ENCODE measurements at places on chromosomes 7 and 10.
A peak's percentile ranks its signal among the peaks of the same experiment; 100 is the strongest.

DNA sequence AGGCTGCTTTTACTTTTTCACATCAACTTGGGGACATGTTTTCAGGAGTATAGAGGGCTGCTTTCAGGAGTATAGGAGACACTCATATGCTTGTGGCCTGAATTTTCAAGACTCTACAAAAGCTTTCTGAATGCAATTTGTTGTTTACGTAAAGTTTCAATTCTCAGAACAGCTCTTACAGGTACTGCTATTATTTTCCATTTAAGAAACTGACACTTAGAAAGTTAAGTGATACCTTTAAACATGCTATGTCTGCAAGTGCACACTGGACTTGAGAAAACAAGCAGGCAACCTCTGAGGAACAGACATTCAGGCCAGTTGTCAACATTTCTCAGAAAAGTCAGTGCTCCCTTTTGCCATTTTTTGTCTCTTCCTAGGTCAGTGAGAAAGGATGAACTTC, 70.0 kb upstream of the PHYHIPL start:
- no peak for DNase-seq

- no peak for DNase-seq
These were observed 285.9 kb upstream of the FZD8 start for GRCh38 chr10:35927990-35928488.

GRCh38 chr7:122199171-122199570, 55.1 kb upstream of the AASS start:
- DNase-seq = no peak

DNA sequence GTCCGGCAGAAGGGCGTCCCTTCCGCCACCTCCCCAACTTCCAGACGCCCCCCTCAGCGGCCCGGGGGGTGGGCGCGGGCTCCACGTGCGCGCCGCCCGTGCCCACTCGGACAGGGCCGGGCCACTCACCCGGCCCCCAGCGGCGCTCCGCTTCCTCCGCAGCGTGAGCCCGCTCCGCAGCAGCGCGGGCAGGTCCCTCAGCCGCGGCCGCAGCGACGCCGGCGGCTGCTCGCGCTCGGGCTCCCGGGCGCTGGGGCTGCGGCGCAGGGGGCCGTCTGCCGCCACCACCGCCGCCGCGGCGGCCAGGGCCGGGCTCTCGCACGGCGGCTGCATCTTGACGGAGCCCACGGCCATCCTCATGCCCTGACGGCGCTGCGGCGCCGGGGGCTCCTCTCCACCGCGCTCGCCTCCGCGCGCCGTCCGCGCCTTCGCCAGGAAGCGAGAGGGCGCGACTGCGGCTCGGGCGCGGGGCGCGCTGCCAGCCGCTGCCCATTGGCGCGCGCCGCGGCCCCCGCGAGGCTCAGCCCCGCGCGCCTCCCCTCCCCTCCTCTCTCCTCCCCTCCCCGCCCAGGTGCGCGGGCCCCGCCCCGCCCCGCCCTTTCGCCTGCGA, at the start of gene RAPGEF5:
TSS of gene RAPGEF5 (minus strand) at position 454 of the 610 bp plus-strand sequence. CDS start at position 360, 94 bp downstream.
- DNase-seq = peak; percentile 89

DNA sequence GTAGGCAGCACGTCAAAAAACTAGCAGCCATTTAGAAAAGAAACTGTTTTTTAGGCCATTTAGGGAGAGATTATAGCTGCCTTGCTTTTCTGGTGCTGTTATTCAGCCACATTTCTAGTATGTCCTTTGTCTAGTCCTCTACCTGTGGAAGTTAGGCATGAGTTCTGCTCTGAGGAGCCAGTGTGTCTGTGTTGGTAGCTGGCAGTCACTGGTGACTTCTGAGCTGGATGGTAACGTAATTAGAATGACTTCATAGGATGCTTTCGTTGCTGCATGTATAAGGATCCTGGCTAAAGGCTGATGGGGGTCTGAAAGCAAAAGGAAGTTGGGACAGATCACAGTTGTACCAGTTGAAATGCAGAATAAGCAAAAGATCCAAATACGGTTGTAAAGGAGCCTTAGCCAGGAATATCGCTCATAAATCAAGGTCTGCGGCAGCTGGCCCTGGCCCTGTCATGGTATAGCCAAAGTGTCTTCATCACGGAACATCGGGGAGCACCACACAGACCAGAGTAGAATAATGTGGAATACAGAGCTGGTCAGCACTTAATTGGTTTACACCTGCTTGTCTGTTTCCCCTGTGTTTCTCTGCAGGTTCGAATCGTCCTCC, 226.7 kb downstream of the EXOC4 start:
- DNase-seq = no peak

GRCh38 chr7:72437061-72437585, 25.0 kb upstream of the CALN1 start:
- no peak for DNase-seq
